A549 treated with RU486 at 1 μM for 4 hours (cell line): ENCODE measurements at places on chromosomes 16 and 17. TPM values are rescaled to one million over a fixed set of nuclear protein-coding genes. Genes with fewer than 3 reads are reported as not detected.

G6PC1 gene
- total RNA-seq = not detected in 5 replicates

C1QL1 gene
- total RNA-seq = 15.6 to 36.2 TPM (median 31.7 TPM) in 5 replicates

PDPR gene
- total RNA-seq = 12.2 to 15.7 TPM (median 15.1 TPM) in 5 replicates

SECTM1 gene
- total RNA-seq = 0.79 to 2.0 TPM (median 1.0 TPM) in 5 replicates

THRA gene
- total RNA-seq = 13.3 to 19.6 TPM (median 18.7 TPM) in 5 replicates

UBE2O gene
- total RNA-seq = 27.5 to 34.5 TPM (median 34.0 TPM) in 5 replicates

PRR29 gene
- 0.57 to 1.00 TPM (median 0.79 TPM) in 5 replicates for total RNA-seq

CCL5 gene
- total RNA-seq = 0.88 to 2.2 TPM (median 1.5 TPM) in 5 replicates

HNF1B gene
- total RNA-seq = 21.4 to 27.6 TPM (median 27.4 TPM) in 5 replicates

SLFN13 gene
- 3.1 to 4.4 TPM (median 3.6 TPM) in 5 replicates for total RNA-seq

RND2 gene
- total RNA-seq = 0.08 to 0.18 TPM (median 0.13 TPM) in 5 replicates
